ENCODE measurements at places on chromosomes 3 and 15.

GRCh38 chr3:123609063-123609462 is 24.2 kb upstream of the HACD2 start:
- DNase-seq = no peak

- DNase-seq = no peak
These were observed 1.1 kb downstream of the ANKRD63 start for GRCh38 chr15:40281801-40282146.

DNA sequence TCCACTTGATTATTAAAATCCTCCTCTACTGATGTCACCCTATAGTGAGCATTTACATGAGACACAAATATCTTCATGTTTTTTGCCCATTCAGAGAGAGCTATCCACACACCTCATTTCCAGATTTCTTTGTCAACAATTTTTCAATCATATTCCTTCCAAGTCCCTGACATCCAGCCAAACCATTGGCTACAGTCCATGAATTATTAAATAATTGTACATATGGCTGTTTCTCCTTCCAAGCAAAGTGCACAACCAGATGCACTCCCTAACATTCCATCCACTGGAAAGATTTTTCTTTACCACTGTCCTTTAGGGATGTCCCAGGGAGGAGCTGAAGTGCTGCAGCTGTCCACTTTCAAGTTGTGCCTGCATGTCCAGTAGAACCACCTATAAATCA is 328.0 kb upstream of the MDFIC2 start:
- DNase-seq = no peak

- peak; percentile 25 for DNase-seq
These were observed 12.8 kb upstream of the SETMAR start for GRCh38 chr3:4290272-4290893.

DNA sequence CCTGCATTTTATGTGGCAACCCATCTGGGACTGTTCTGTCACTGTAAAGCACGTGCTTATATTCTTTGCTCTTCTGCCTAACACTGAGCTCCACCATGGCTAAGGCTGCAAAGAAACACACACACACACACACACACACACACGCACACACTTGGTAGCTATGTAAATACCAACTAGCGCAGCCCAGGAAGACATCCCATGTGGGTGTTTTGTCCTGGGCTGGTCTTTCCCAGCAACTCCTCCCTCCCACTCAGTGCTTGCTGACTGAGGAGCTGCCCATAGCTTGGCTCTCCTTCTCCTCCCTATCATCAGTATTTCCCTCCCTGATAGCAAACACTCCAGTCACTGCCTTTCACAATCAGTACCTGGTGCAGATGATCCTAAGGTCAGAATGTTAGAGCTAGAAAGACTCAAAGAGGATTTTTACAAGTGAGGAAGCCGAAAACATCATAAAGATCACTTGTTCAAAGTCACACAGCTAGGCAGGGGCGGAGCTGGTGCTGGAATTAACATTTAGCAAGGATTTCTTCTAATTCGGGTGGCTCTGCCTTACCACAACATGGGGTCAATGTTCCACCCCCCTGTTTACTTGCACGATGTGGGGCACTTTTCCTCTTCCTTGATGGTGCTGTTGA is 377.1 kb upstream of the TBL1XR1 start:
- DNase-seq = no peak

DNA sequence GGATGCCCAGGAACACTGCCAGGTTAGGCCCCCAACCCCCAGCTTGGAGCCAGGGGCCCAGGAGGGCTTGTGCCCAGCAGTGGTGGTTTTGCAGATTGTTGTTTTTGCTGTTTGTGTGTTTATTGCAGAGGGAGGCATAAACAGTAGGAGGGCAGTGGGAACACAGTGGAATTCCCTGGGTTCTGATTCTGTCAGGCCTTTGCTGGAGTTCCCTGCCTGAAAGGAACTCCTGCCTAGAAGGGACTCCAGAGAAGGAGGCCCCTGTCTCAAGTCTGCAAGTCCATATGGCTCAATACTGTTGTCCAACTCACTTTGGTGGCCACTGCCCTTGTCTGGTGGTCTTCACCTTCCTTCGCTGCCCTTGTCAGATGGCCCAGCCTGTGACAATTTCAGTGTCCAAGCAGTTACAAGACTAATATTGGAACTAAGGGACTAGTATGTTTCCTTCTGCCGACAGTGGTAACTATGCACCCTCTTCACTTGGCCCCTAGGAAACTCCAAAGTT is 47.4 kb upstream of the RAB6B start:
- DNase-seq = no peak

DNA sequence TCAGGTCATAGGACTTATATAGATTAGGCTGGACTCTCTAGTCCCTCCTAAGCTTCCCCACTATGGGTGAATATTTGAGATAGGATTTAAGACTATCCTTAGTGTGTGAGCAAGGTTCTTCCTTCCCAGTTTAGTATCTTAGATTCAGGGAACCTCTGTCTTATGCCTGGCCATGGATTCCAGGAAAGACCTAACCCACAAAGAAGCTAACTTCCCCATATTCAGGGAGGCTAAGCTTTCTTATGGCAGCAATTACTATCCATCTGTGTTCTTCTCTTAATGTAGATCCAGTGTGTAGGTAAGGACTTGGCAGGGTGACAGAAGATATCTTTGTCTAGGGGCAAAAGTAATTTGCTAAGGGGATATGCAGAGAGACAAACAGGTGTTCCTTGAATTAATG is 25.5 kb upstream of the PIK3R4 start:
- DNase-seq = no peak

DNA sequence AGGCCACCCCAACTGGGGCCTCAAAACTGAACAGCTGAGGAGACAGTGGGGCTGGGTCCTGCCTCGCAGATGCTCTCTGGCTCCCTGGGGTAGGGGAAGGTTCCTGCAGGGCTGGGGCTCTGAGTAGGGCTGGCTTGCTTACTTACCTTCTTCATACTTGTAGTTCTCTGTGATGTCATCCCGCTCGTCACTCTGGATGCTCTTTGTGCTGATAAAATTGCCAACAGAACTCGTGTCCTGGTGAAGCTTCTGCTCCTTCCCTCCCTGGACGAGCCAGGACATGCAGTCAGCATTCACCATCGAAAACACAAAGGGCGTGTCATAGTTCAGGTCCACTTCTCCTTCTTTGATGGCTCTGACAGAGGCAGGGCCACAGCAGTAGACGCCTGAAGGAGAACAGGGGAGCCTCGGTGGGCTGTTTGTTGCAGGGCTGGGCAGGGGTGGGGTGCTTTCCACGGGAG is 17.9 kb upstream of the EPB42 start:
- no peak for DNase-seq

GRCh38 chr15:80972276-80972675 is 17.3 kb downstream of the MESD start:
- DNase-seq = no peak

GRCh38 chr3:13045904-13046568 is 27.2 kb downstream of the IQSEC1 start:
- no peak for DNase-seq

- no peak for DNase-seq
These were observed 28.6 kb downstream of the DPH3 start for GRCh38 chr3:16236030-16236639.

DNA sequence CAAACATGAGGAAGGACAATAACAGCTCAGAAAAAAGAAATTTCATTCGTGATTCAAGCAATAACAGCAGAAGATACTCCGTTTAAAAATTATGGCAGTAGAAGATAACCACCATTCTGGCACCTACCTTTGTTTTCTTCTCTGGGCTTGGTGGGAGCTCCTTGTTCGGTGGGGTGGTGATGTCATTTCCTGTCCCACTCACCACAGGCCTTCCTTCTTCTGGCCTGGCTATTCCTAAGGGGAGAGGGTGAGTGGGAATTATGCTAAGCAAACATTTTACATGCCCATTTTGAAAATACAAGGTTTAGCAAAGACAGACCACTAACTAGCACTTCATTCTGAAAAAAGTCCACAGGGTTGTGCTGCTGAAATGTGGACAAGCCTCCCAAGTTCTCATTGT is 74.4 kb downstream of the DHX30 start:
- DNase-seq = no peak

- DNase-seq = no peak
These were observed 80.3 kb upstream of the FLNB start for GRCh38 chr3:57927916-57928315.

GRCh38 chr3:124886168-124887056 is 753 bp downstream of the ITGB5 start:
- DNase-seq = peak; percentile 39

Measured in activated T-cell treated with anti-CD3 and anti-CD28 coated beads for 4 hours (primary cell).